Activated naive CD8-positive, alpha-beta T cell treated with anti-CD3 and anti-CD28 coated beads, Interleukin-2, amount 10 ng/mL, durations not matched to agents 7 days and 5 days (primary cell): ENCODE measurements at places on chromosomes 4 and X.

DNA sequence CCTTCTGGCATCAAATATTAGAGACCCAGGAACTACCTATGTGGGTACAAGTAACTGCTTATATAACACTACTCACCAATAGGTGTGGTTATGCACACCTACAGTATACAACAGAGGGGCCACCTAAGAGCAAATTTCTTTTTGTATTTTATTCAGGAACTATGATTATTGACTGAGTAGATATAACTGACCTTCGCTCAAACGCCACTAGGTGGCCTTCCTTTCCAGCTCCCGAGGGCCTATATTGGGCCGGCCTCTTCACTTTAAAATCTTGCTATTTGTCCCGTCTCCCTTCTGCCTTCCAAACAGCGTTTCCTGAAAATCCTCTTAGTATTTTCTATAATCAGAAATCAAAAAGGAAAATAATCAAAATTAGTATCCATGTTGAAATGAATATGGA, 19.9 kb upstream of the PABPC5 start:
- DNase-seq: no peak

DNA sequence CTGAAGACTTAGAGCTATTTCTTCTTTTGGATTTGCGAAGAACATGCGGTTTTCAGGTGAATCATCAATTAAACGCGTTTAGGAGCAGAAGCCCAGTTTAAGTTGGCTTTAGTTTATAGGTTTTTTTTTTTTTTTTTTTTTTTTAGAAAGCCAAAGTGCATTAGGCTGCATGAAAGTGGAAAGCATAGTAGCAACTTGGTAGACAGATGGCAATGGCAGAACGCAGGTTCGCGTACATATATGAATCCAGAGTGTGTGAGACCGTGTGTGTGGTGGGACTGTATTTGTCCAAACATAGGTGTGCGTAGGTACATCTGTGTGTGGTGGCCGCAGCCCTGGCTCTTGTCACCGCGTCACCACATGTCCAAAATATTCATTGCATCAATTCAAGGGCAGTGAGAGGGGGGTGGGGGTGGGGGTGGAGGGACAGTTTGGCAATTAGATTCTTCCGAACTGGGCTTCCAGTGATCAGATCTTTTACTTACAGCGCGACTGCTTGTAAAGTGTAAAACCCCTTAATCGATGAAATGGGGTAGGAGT, 901 bp downstream of the JADE1 start:
- peak; percentile 42 for DNase-seq

DNA sequence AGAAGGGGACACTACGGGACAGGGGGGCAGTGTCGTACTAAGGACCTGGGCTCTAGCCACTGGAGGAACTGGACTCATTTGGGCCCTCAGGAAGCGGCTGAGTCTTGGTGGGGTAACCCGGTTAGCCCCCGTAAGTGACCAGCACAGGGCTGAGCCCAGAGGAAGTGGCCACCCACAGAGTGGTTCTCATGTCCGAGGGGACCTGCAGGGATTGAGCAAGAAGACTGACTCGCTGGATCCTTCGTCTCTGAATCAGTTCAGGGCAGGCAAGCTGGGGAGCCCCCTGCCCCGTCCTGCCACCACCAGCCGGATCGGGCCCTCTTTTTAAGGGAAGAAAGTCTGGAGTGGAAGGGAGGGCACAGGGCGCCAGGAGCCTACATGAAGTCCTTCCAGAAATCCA, 719 bp upstream of the BGN start:
- DNase-seq: no peak

GRCh38 chr4:19214591-19215186, 1037.0 kb upstream of the SLIT2 start:
- no peak for DNase-seq

- DNase-seq: no peak
Observed at GRCh38 chr4:103915224-103915869, 195.6 kb upstream of the TACR3 start.

DNA sequence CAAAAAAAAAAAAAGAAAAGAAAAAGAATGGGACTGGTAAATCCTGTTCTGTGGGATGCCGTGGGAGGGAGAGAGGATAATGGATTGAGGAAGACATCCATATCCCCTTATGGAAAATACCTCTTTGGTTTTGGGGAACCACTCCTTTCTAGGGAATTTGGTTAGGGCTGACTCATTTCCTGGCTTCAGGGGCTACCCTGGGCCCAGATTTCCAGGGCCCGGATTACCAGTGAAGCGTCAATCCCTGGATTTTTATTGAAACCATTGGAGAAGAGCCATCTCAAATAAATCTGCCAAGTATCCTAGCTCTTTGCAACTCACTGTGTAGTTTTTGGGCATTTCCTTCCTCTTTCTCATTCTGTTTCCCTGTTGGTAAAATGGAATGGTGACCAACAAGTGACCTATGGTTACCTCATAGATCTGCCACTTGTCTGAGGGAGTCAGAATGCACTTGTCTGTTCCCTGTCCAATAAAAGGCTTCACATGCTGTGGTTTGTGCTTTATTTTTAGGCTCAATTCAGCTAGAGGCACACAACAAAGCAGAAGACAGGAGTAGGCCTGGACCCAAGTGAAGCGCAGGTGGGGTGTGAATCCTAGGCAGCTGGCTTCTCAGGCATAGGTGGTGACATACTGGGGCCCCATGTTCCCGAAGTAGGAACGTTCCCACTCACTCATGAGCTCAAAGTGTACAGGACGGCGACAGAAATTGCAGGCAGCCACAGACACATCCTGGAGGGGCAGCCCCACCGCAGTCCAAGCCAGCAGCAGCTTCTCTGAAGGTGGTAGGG, 8.6 kb downstream of the APEX2 start:
- DNase-seq: no peak

GRCh38 chr4:152613841-152614721, 65.7 kb downstream of the TMEM154 start:
- no peak for DNase-seq

GRCh38 chr4:92522356-92522755, 218.6 kb downstream of the GRID2 start:
- DNase-seq: no peak

GRCh38 chr4:13112030-13112429, 372.1 kb downstream of the RAB28 start:
- no peak for DNase-seq

DNA sequence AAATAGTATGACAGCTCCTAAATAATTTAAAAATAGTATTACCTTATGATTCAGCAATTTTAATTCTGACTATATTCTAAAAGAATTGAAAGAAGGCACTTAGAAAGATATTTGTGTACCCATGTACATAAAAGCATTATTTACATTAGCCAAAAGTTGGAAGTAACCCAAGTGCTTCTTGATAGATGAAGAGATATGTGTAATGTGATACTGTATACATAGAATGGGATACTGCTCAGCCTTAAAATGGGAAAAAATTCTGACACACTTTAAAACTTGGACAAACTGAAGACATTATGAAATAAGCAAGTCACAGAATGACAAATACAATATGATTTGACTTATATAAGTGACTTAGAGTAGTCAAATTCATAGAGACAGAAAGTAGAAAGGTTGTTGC, 112.2 kb downstream of the IDS start:
- no peak for DNase-seq

GRCh38 chrX:112753116-112753515, 73.4 kb upstream of the LHFPL1 start:
- DNase-seq: no peak

DNA sequence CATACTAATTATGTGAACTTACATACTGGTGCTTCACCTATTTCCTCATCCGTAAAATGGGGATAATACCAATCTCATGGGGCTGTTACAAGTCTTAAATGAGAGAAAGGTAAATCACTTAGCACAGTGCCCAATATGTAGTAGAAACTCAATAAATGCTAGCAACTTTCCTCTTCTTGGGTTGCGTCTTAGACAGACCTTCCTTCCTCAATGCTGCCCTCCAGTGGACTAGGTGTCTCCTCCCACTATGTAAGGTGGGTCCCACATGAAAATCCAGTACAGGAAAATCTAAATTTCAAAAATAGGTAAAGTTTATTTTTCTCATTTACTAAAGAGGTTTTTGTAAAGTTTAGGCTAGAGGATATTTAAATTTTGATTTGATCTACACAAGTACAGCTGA, 20.6 kb downstream of the ZDHHC9 start:
- DNase-seq: no peak

DNA sequence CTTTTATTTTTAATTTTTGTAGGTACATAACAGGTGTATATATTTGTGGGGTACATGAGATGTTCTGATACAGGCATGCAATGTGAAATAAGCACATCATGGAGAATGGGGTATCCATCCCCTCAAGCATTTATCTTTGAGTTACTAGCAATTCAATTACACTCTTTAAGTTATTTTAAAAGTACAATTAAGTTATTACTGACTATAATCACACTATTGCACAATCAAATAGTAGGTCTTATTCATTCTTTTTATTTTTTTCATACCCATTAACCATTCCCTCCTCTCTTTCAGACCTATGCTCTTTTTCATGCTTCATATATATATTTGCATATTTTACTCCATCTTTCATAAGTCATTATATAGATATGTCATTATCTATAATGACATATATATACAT, 93.3 kb downstream of the MAGEB5 start:
- no peak for DNase-seq

DNA sequence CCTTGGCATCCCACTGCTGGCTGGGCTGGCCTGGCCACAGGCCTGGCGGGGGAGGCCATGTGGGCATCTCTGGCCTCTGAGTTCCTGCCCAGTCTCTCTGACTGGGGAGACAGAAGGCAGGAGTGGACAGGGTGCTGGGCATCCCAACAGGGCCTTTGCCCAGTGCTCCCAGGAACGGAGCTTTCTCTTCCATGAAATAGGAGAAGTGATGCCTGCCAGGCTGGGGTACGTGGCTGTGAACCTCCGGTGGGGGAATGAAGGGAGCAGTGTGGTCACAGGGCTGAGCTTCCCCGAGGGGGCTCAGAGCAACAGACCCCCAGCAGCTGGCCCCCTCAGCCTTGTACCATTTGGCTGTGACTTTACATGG, 40.4 kb upstream of the HMX1 start:
- no peak for DNase-seq

GRCh38 chr4:155999725-156000124, 46.1 kb upstream of the CTSO start:
- DNase-seq: no peak

- DNase-seq: no peak
Observed at GRCh38 chr4:121684561-121684960, 12.2 kb downstream of the ANXA5 start.

DNA sequence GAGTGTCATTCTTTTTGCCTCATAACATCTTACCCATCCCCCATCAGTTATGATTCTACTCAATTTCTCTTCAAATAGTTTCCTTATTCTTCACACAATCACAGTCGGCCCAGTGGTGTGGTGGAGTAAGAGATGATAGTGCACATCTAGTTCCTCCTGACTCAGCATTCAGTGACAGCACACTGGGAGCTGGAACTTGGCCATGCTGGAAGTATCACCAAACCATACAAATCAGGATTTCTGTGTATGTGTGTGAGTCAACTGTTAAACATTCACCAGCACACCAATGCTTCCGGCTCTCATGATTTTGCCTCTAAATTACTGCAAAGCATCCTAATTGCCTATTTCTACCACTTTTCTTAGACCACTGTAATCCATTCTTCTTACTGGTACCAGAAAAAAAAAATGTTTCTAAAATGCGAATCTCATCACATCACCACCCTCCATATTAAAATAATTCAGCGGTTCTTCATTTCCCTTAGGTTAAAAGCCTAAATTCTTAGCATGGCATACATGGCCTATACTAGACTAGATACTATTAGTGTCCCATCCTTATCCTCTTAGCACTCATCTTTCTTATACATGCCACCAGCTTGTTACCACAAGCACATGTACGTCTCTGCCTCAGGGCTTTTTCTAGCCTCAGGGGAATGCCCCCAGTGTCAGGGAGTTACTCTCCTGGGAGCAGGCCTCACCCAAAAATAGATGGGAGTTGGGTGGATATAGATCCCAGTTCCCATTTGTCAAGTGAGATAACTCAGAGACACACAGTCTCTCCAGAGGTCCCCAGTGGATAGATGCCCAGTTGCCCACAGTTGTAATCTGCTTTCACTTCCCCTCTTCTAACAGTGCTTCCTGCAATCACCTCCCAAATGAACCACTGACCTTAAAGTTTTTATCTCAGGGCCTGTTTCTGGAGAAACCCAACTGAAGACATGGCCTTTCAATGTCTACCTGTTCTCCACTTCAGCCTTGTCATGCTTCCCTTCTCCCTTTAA, 49.2 kb upstream of the DDX53 start:
- DNase-seq: no peak

- no peak for DNase-seq
Observed at GRCh38 chr4:132818091-132818490, 331.0 kb upstream of the PCDH10 start.

DNA sequence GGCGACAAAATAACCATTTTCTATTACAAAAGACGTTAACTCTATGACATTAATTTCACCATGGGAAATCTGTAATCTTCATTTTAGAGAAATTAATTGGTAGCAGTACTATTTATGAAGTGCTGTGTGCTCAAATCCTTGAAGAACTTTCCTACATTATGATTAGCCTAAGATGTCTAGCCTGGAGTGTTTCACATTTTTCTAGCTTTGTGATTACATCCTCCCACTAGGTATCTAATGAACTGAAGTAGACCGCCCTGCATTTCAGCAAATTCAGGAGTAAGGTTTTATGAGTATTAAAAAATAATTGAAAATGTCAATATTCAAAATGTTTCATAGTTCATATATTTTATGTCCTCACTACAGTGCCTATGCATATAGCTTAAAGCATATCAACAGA, 713.1 kb downstream of the CCSER1 start:
- no peak for DNase-seq

DNA sequence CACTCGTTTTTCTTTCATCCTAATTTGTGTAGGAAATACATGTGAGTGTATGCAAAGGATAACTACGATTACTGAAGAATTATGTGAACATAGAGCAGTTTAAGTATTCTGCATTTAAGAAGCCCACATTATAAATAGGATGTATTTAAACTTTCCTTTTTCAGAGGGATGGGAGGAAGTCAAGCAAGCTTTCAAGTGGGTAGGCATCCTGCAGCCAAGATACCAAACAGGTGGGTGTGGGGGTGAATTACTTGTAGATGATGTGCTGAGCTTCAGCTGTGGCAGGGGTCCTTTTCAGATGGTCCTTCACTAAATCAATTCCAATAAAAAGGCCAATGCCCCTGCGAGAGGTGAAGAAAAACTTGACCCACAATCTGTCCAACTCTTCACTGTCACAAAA, 16.3 kb downstream of the ETNPPL start:
- DNase-seq: no peak

- peak; percentile 79 for DNase-seq
Observed at GRCh38 chrX:2500803-2501558, at the start of the genes DHRSX and ZBED1. DHRSX (minus strand) TSS chrX:2500976; CDS start chrX:2500925, 51 bp downstream. ZBED1 (minus strand) TSS chrX:2500976; CDS start chrX:2490719, 10,257 bp downstream.

GRCh38 chrX:9757366-9757765, 8.3 kb downstream of the GPR143 start:
- DNase-seq: no peak

DNA sequence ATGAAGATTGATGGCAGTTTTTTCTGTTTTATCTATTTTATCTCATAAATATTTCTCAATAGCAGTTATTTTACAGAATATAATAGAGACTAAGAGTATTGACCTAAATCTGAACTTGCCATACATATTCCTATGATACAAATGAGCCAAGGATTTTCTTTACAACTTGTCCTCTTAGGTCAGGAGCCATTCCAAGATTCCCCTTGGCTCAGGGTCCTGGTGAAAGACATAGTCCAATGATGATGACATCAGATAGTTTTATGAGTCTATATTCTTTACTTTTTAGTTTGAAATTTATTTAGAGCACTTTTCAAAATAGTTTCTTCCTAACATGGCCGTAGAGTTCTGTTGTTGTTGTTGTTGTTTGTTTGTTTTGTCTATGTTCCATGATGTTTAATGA, 869.1 kb upstream of the GRID2 start:
- DNase-seq: no peak
